ENCODE measurements at places on chromosomes 7 and 10. TPM values are rescaled to one million over a fixed set of nuclear protein-coding genes. Genes with fewer than 3 reads are reported as not detected.
A peak's percentile ranks its signal among the peaks of the same experiment; 100 is the strongest.

DNA sequence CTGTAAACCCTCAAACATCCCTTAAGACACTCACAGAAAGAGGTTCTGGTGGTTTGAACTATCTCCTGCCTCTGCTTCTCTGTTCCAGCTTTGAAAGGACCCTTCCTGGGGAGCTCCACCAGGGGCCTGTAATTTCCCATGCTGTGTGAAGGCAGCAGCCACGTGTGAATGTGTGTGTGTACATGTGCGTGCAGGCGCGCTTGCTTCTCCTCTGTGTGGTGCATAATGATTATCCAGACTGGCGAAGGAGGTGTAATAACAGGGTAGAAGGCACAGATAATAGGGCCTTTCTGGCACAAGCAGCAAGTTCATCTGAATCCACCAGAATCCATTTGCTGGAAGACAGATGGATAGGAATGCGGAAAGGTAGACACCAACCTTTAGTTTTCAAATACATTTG, 466.5 kb downstream of the GRID1 start:
- no peak for DNase-seq

GRCh38 chr10:30182191-30183054, 123.0 kb upstream of the JCAD start:
- DNase-seq: no peak

- no peak for DNase-seq
Measured at GRCh38 chr10:1294748-1295147, 238.6 kb downstream of the WDR37 start.

- no peak for DNase-seq
Measured at GRCh38 chr10:70920519-70920918, 32.2 kb upstream of the PCBD1 start.

GRCh38 chr7:79882922-79883321, 251.7 kb upstream of the GNAI1 start:
- DNase-seq: no peak

GRCh38 chr7:150363370-150363769, 5.3 kb upstream of the REPIN1 start:
- no peak for DNase-seq

- no peak for DNase-seq
Measured at GRCh38 chr10:103584216-103585010, 90.9 kb downstream of the NEURL1 start.

GRCh38 chr10:88497913-88498312, 85.2 kb downstream of the RNLS start:
- no peak for DNase-seq

DNA sequence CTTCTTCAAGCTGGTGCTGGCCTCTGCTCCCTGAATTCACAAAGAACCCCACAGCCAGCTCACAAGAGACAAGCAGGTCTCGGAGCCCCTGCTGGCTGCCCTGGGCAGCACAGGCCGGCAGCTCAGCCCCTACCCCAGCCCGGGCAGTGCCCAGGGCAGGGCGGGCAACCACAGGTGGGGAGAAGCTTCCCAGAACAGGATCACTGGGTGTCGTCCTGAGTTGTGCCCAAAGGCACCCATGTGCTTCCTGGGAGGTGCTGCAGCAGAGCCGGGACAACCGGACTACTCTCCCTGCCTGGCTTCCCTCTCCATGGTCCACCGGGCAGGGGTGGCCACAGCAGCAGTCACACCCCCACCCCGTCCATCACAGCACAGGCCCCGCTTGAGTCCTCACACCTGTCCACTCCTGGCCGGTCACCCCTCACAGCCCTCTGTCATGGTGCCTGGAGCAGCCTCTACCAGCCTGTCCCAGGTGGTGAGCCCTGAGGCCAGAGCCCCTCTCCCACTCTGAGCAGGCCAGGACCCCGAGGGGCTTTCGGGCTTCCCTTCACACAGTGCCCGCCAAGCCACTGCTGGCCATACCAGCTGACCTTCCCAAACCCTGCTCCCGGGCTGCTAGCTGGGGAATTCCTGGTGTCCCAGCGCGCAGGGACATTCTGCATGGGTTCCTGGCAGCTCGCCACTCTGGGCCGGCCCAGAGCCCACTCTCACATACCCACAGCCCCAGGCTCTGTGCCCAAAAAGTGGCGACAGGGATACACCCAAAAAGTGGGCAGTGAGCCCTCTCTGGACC, 3.1 kb downstream of the RASGEF1A start:
- no peak for DNase-seq

DNA sequence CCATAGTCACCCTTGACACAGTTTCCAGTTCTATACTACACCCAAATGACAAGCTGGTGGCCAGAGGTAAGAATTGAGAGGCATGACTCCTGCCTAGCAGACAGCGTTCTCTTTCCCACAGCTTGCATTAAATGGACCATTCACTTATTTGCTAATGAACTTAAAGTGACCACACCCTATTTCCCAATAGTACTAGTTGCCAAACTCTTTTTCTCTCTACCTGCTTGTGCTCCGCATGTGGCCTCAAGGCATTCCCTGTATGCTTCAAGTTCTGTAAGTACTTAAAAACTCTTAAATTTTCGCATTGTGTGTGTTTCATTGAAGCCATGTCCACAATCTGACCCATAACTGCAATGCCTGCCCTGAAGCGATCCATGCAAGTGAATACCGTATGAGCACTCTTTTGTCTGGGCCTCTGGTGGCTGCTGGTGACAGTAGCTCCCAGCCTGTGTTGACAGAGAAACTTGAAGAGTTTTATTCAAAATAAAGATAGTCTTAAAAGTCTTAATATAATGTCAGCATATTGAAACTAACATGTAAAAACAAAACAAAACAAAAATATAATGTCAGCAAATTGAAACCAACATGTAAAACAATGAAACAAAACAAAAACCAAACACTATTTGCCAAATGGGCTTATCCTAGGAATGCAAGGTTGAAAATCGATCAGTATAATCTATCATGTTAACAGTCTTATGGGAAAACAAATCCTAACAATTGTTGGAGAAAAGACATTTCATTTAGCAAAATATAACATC, 73.6 kb downstream of the CCSER2 start:
- DNase-seq: no peak

DNA sequence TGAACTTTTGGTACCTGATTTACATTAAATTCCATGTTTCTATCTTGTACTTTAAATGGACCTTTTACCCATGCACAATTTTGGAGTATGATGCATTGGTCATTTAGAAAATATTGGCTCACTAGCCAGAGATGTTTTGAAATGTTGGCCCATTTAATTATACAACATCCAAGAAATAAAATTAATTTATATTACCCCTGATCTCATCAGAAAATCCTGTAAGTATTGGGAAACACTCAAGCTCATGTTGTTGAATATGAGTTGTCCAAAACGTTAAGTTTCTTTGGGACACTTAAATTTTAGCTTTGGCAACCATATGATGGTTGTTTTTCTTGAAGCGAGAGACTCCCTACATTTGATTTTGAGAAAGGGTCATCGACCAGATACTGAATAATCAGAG, 492.7 kb downstream of the RPS24 start:
- DNase-seq: no peak

GRCh38 chr10:24751716-24752115, 28.0 kb upstream of the ARHGAP21 start:
- no peak for DNase-seq

DNA sequence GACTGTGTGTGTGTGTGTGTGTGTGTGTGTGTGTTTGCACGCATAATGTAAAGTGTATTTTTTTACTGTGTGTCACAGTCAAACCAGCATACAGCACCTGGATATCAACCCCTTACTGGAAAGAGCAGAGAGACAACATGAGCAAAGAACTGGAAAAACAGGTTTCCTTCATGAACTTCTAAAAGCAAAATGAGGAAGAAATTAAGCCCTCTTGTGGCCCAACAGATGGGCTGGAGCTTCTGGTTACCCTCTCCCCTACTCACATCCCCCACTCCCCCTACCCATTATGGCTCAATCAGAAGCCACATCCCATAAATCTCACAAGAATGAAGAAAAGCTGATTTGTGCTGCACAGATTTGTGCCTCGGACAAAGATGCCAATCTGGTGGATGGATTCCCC, 36.2 kb downstream of the PDE1C start:
- DNase-seq: peak; percentile 11

GRCh38 chr10:110221721-110222261, 14.4 kb downstream of the MXI1 start:
- peak; percentile 75 for DNase-seq

GRCh38 chr10:4450981-4451908, 374.8 kb upstream of the AKR1E2 start:
- DNase-seq: no peak

DNA sequence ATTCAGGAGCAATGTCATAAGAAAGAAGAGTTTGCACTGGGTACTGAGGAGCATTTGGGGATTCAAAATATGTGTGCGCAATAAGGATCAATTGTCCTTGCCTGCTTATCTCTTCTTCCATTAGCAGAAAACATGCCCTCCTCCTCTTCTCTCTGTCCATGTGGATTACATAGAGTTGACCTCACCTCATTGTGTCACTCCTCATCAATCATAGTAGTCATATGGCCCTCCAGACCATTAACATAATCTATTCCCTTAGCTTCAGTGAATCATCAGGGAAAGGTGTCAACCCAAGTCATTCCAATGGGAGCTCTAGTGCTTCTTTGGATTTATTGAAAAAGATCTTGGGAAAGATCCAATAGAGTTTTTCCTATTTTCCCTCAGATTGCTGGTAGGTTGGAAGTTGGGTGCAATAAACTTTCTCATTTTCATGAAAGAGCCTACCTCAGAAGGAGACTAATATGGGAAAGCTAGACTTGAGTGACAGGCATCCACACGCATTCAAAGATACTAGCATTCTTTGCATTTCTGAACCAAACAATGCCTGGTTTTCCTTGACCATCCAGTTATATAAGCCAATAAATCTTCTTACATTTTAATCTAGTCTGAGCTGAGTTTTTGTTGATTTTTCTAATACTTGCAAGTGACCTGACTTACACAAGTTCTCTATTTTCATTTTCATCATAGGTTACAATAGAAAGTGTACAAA, 71.5 kb upstream of the FAM13C start:
- no peak for DNase-seq

GRCh38 chr10:96341219-96342182, 17.3 kb downstream of the OPALIN start:
- no peak for DNase-seq

GRCh38 chr7:124777268-124777667, 11.7 kb upstream of the GPR37 start:
- DNase-seq: no peak

- peak; percentile 52 for DNase-seq
Measured at GRCh38 chr10:24851629-24852028, 100.8 kb downstream of the PRTFDC1 start.

GRCh38 chr10:119670717-119671116, 19.5 kb downstream of the BAG3 start:
- DNase-seq: no peak

- no peak for DNase-seq
Measured at GRCh38 chr7:122438492-122438891, 133.9 kb upstream of the FEZF1 start.

DNA sequence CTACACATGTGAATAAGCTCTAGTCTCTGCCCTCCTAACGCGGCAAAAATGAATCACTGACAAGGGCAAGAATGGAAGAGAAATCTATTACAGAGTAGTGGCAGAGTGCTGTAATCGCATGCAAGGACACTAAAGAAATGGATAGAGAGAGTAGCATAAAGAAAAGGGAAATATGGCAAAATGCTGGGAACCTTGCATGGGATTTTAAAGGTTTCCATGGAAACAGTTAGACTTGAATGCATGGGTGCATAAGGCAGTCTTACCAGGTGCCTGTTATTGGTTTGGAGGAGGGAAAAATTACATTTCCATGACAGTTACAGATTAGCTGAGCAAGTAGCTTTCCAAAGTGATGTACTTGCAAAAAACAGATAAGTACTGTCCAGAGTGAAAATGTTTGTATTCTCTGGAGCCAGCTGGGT, 233.4 kb downstream of the PTN start:
- DNase-seq: no peak

DNA sequence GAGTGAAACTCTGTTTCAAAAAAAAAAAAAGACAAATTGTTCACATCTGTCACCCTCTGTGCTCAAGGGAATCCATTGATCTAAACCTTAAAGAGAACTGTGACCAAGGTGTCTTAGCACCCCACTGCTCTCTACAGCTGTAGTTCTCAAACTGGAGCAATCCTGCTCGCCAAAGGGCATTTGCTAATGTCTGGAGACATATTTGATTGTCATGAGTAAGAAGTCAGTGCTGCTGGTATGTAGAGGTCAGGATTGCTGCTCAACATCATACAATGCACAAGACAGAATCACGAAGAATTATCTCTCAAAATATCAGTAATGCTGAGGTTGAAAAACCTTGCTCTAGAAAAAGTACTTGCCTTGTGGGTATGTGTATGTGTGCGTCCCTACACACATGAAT, 30.0 kb downstream of the ABLIM1 start:
- DNase-seq: no peak

DNA sequence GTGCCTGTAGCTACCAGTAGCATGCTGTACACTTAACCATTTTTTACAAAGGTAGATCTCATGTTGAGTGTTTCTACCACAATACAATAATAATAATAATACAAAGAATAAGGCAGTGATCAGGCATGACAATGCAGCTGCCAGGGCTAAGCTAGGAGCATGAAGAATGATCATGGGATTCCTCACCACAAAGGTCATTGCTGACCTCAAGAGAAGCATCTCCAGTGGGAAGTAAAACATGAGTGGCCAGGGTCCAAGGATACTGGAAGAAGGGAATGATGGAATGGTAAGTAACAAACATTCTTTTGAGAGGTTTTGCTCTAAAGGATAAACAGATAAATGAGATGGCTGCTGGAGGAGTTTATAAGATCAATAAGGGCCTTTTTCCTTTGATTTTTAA, 591.1 kb downstream of the TNS3 start:
- no peak for DNase-seq

GRCh38 chr7:22663357-22663718, 63.7 kb upstream of the IL6 start:
- no peak for DNase-seq

GRCh38 chr7:159227433-159227832, 82.8 kb upstream of the VIPR2 start:
- DNase-seq: no peak

The TYW1B gene
- polyA plus RNA-seq: 7.8 TPM

The NODAL gene
- polyA plus RNA-seq: 0.82 TPM

The TEX36 gene
- not detected for polyA plus RNA-seq

The SEPTIN7 gene
- polyA plus RNA-seq: 632 TPM

The HTRA1 gene
- 55.1 TPM for polyA plus RNA-seq

The PRKRIP1 gene
- polyA plus RNA-seq: 42.0 TPM

The AKR1B1 gene
- 63.1 TPM for polyA plus RNA-seq

The PNLIP gene
- not detected for polyA plus RNA-seq

The NFKB2 gene
- 24.6 TPM for polyA plus RNA-seq

The LIPK gene
- not detected for polyA plus RNA-seq

The PRKG1 gene
- 21.3 TPM for polyA plus RNA-seq

The IL6 gene
- polyA plus RNA-seq: 0.52 TPM

The GRID2IP gene
- polyA plus RNA-seq: 0.81 TPM

The JCAD gene
- polyA plus RNA-seq: 64.4 TPM
